NB4 (cell line): ENCODE measurements at places on chromosomes 4 and X.
A peak's percentile ranks its signal among the peaks of the same experiment; 100 is the strongest.

DNA sequence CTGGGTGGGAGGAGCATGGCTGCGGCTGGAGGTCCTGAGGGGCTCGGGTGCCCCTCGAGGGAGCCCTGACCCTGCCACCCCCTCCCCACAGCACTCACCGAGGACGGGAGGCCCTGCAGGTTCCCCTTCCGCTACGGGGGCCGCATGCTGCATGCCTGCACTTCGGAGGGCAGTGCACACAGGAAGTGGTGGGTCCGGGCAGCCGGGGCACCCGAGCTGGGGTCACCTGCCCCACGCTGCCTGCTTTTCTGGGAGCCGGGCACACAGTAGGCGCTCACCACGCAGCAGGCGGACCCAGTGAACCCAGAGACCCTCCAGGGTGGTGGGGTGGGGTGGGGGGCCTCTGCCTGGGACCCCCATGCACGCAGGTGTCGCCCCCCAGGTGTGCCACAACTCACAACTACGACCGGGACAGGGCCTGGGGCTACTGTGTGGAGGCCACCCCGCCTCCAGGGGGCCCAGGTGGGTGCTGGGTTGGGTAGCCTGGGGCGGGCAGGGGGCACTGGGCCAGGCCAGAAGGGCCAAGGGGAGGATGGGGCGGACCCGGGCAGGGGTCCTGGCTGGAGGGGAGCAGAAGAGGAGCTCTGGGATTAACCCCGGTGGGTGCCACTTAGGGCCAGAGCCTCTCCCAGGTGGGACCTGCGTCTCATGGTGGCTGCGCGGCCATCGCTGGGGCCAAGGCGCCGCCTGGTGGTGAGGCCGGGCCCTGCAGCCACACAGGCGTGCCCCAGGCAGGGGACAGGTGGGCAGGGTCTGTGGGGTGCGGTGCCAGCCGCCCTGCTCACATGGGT lies 1.4 kb downstream of the HGFAC start:
- DNase-seq = peak; percentile 75

- no peak for DNase-seq
Measured at GRCh38 chr4:81255524-81255923, 40.5 kb upstream of the PRKG2 start.

DNA sequence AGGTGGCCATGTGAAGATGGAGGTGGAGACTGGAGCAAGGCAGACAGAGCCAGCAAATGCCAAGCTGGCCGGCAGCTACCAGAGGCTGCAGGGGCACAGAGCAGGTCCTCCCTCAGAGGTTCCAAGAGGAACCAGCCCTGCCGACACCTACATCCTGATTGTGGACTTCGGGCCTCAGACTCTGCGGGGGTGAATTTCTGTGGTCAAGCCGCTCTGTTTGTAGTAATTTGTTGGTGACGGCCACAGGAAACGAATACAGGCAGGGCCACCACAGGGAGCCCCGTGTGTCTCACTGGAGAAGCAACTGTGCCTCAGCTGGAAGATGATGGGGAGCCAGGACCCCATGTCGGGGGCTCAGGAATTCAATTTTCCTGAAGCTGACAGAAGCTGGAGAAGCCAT lies 28.3 kb downstream of the ZFYVE28 start:
- DNase-seq = peak; percentile 96

- no peak for DNase-seq
Measured at GRCh38 chr4:45119376-45119775, 393.0 kb upstream of the GNPDA2 start.

DNA sequence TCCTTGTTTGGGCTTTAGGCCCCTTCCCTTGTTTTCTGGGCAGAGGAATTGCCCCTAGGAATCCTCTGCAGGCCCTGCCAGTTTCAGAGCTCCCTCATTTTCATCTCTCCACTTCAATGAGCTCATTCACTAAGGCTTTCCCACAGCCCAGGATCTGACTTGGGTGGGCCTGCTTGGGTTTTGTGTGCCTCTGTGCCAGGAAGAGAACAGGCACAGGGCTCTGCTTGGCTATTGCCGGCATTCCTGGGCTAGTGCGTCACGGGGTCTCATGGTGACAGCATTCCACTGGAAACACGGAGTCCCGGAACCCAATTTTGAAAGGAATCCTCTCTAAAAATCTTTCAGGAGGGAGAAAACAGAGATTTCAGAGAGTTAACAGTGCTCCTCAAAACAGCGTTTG lies 150.5 kb downstream of the VCX3A start:
- no peak for DNase-seq

DNA sequence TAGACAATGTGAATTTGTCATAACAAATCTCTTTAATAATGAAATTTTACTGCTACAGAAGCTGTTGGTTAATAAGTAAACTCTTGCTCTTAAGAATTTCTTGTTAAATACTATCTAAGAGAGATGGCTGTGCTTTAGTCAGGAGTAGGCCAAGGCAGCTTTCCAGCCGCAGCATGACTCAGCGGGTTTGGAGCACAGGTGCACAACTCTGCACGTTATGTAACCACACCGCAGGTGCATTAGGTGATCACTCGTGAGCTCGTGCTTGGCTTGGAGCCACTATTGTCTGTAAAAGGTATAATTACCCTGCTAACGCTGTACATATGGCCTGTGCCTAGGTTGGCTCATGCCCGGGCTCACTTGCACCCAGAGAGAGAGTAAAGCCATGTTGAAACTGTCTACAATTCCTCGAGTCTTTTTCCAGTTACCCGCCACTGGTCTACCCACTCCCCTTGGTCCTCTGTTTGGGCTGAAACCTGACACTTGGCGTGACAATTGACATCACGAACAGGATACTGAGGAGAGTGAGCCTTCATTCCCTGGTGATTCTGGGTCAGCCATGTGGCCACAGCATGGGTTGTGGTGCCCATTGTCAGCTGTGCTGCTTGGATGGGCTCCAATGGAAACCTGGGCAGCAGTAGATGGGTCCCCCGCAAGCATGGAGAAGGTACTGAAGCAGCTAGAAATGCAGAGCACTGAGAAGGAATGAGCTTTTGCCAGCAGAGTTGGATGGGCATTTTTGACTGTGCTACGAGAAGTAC lies 18.4 kb upstream of the ANAPC4 start:
- DNase-seq = peak; percentile 21

DNA sequence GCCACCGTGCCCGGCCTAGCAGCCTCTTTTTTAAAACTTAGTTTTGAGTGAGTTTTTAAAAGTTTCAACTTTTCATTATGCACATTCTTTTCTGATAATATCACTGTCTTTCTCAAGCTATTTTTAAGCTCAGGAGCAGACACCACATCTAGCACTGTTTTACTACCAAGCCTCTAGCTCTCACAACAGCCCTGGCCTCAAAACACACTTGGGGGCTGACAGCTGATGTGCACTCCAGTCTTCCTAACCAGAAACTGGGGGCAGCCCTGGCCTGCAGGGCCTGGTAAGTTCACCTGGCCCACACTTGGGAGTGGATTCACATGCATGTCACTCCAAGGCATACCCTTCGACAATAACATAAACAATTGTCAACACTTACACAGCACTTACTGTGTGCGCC lies 34.0 kb downstream of the CENPU start:
- no peak for DNase-seq

GRCh38 chr4:71866212-71866885 lies 82.5 kb upstream of the GC start:
- no peak for DNase-seq

GRCh38 chr4:40333921-40334352 lies 1.2 kb upstream of the CHRNA9 start:
- no peak for DNase-seq

DNA sequence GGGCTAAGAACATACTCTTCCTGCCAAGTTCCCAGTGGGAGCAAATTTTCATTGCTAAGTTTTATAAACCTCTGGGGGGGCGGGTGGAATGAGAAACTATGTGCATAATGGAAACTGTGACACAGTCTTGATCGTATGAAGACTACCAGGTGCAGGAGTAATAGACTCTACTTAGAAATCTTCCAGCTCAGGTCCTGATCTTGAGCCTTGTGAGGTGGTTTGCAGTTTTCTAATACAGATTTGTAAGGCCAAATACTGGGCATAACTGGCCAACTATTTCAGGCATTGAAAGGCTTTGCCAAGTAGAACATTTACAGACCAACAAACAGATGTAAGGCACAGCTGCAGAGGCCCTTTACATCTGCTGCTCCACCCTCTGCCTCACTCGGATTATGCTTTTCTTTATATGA lies 89.7 kb upstream of the CBR4 start:
- no peak for DNase-seq

DNA sequence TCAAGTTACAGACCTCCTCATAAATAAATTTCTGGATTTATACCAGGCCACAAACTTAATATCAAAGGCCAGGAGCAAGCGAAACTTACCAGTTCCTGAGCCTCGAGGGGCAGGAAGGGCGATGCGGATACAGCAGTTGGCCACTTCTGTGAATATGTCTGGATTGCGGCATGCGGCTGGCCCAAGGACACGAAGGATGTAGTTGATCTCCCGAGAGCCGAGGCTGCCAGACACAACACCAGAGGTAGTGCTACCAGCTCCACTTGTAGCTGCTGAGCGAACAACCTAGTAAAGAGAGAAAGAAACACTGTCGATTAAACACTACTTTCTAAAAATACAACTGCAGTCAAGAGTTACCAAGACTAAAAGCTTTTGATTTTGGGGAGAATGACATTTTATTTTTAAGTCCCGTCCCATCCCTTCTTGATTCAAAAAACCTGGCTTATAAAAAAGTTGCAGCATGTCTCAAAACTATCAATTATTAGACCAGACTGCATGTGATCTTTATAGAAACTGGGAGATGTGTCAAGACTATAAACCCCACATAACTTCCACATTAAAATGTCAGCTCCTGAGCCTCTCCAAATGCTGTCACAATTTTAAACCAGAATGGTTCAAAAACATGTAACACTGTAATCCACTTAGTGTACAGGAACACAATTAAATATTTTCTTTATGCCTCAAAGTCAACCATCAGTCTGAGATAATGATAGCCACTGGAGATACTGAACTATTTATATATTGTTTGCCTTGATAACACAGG lies 105.6 kb downstream of the HUWE1 start:
- DNase-seq = no peak

GRCh38 chr4:86955888-86956451 lies 21.2 kb downstream of the AFF1 start:
- no peak for DNase-seq

DNA sequence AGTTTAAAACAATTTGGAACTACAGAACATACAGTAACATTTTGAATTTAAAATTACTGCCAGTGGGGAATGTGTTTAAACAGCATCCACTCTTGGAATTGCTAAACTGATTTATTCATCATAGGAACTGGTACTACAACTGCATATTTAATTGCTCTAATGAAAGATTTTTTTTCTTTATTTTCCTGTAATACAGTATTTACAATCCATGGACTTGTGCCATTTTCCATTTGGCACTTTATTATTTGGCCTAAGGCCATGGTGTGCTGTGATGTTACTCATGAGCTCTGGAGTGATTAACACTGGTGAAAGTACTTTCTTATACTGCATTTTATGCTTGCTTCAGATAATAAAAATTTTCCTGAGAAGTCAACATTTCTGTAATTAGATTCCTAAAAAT lies 69.7 kb upstream of the NUDT6 start:
- DNase-seq = no peak

- no peak for DNase-seq
Measured at GRCh38 chr4:173381610-173382009, 10.9 kb downstream of the SAP30 start.

DNA sequence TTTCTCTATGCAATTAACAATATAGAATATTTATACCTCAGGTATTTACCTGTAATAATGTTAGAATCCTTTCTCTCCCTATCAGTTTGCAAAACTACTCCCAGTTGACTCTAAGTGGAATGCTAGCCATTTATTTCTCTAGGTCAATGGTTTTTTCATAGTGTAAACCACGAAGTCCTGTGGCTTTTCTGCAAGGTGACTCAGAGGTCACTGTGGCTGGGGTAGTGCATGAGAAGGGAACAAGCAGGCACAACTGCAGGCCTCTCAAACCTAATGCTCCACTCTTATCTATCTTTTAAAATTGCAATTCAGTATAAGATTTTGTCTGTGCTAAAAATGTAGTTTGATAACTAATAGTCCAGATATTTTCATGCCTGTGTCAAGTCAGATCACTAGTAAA lies 159.4 kb downstream of the ANTXR2 start:
- DNase-seq = peak; percentile 77

DNA sequence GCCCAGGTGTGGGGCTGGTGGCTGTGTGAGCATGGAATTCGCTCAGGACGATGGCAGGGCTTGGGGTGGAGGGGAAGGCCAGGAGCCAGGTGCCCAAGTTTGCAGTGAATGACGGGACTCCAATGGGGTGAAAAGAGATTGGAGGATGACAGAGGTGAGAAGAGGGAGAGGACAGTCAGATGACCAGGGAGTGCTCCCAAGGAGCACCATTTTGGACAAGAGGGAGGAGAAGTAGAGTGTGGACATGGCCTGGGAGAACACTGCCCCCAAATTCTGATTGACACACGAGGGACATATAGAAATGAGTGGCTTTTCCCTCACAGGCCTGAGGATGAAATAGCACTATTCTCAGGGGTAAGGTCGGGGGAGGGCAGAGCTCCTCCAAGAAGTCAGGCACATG lies 6.7 kb downstream of the MRFAP1 start:
- DNase-seq = no peak

DNA sequence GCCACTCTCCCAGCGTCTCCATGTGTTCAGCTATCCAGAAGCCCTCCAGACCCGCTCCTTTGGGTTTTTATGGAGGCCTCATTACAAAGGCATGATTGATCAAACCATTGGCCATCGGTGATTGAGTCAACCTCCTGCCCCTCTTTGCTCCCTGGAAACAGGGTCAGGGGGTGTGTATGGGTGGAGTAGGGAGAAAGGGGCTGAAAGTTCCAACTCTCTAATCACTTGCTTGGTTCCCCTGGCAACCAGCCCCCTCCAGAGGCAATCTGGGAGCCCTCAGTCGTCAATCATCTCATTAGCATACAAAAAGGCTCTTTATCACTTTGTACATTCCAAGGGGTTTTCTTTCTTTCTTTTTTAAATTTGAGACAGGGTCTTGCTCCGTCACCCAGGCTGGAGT lies 2.3 kb downstream of the TRIM2 start:
- no peak for DNase-seq

DNA sequence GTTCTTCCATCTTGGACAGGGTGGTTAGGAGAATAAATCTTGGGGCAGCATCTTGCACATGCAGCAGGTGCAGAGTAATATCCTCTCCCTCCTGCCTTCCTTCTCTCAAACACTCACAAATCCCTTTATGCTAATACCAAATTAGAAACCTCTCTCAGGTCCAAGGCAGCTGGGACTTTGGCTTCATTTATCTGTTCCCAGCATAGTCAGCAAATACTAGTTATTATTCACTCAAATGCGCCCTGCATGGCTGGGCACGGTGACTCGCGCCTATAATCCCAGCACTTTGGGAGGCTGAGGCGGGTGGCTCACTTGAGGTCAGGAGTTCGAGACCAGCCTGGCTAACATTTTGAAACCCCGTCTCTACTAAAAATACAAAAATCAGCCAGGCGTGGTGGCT lies 156.0 kb upstream of the GALNT7 start:
- DNase-seq = no peak
